ENCODE measurements at places on chromosomes 4 and X. TPM values are rescaled to one million over a fixed set of nuclear protein-coding genes. Genes with fewer than 3 reads are reported as not detected.

Gene TEC
- 1.2 TPM for total RNA-seq

Gene IRF2
- total RNA-seq = 33.0 TPM

Gene STAP1
- not detected for total RNA-seq

Gene CXCL9
- under 0.01 TPM for total RNA-seq

Gene HHIP
- not detected for total RNA-seq

Data from melanocyte of skin (primary cell).